Effector memory CD8-positive, alpha-beta T cell (primary cell): ENCODE measurements at places on chromosomes 6 and 20.
A peak's percentile ranks its signal among the peaks of the same experiment; 100 is the strongest.

DNA sequence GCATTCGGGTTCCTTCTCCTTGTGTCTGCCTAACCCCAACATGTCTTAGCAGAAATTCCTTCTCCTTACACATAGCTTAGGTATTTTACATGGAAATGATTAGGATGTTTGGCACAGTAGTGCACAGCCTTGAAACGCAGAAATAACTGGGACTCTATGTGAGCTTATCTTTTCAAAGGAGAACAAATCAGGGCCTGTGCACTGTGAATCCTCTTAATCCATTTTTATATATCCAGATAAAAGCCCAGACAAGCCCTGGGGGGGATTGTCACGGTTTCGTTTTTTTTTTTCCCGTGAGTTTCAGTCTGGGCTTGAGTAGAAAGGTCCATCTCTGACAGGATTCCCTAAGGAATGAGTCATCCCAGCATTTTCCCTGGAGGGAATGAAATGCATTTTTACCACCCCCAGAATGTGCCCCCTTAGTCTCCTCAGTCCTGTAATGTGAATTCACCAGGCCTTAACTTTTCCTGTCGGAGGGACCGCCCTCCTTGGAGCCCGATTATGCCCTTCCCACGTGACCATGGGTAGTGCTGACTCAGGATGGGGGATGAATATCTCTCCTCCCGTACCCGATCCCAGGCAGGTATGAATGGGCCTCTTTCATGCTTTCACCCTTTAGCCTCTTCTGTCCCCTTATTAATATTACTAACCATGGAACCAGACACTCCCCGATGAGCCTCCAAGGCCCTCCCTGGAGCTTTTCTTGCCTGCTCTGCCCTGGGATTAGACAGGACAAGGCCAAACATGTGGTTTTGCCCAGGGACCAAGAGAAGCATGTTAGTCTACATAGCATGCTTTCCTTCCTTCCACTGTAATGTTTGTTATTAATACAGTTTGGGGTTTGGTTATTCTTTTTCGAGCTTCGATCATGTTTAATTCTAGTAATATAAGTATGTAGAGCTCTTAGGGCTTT lies 23.9 kb upstream of the NAA20 start:
- DNase-seq, result no peak

- no peak for DNase-seq
Observed at GRCh38 chr6:100229512-100229911, 235.2 kb downstream of the SIM1 start.

DNA sequence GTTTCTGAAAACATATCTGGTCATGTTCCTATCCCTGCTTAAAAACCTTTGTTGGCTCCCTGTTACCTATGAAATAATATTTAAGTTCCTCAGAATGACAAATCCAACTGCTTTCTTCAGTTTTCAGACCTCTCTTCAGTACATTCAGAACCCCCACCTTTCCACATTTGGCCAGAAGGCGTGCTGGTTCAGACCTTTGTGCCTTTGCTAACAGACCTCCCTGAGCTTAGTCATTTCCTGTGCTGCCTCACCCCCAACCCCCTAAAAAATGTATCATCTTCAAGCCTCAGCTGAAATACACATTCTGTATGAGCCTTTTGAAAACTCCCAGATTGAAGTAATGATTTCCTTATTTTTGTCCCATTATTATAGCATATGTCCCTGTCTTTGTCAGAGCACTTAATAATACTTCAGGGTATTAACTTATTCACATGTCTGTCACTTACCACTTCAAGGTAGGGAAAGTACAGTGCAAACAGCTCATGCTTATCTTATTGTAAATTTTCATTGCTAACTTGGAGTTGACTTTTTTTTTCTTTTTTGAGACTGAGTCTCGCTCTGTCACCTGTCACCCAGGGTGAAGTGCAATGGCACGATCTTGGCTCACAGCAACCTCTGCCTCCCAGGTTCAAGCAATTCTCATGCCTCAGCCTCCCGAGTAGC lies 19.7 kb downstream of the FAM217A start:
- DNase-seq, result peak; percentile 35

GRCh38 chr6:130140084-130140483 lies 82.7 kb downstream of the SAMD3 start:
- DNase-seq, result no peak

DNA sequence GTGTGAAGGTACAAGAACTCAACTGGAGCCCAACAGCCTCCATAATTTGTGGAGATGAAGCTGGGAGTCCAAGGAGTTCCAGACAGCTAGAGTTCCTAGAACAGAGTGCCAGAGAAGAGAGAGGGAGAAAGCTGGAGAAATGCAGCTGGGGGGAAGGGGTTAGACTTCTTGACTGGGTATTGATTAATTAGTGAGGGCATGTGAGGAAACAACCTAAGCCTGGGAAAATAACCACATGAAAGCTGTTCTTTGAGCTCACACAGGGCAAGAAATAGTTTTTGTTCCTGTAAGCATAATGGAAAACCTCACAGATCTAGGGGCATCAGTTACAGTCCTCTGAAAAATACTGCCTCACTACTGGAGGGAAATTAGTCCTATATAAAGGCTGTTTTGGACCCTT lies 230.5 kb upstream of the FKBP1C start:
- no peak for DNase-seq

- DNase-seq, result no peak
Observed at GRCh38 chr20:4677846-4678245, 43.9 kb upstream of the PRND start.

DNA sequence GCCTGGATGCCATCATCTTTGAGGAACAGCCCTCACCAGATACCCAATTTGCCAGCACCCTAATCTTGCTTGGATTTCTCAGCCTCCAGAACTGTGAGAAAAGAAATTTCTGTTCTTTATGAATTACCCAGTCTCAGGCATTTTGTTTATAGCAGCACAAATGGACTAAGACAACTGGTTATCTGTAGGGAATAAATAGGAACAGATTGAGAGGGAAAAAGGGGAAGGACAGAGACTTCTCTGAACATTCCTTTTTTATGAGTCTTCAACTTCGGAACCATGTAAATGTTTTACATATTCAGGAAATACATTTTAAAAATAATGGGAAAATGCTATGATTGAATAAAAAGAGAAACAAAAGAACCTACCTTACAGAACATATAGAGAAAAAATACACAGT lies 20.9 kb downstream of the KCTD20 start:
- no peak for DNase-seq

- no peak for DNase-seq
Observed at GRCh38 chr6:33455051-33455450, 675 bp downstream of the ZBTB9 start.

GRCh38 chr6:142417331-142417750 lies 115.5 kb downstream of the ADGRG6 start:
- no peak for DNase-seq
